Dorsolateral prefrontal cortex (tissue), 122 donors: ENCODE measurements at places on chromosomes 1 and 21.

GRCh38 chr1:109201123-109201703, 12.5 kb upstream of the SARS1 start:
- DNase-seq: peak; percentile 71

- no peak for DNase-seq
Observed at GRCh38 chr1:13451399-13451965, 41.2 kb downstream of the PRAMEF20 start.

- DNase-seq: no peak
Observed at GRCh38 chr1:187477535-187477934, 648.8 kb downstream of the PLA2G4A start.

DNA sequence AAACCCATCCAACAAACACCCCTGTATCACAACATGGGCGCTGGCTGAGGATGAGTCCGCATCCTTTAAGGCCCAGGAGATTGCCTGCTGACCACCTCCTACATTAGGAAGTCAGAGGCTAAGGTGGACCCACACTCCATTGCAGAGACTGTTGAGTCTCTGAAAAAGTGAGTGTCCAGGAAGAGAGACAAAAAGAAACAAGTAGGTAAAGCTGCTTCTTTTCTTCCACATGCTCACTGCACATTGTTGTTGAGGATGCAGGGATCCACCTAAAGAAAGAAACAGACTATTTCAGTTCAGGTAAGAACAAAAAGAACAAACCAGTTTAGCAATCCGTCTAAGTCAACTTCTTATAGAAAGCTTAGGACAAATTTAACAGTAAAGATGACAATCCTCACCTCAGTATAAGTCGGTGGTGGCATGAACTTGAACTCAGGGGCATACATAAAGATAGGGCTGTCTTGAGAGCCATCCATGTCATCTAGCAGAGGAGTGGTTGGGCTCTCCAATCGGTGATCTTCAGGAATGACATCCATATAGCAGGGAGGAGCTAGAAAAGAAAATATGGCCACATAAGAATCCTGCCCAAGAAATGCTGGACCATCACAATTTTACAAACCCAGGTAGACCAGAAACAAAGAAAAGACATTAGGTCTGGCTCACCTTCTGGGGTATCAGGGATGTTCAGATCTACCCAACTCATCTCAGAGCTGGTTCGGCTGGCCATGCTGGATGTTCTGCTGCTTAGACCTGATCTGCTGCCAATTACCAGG, 2.6 kb downstream of the TXNIP start:
- no peak for DNase-seq

DNA sequence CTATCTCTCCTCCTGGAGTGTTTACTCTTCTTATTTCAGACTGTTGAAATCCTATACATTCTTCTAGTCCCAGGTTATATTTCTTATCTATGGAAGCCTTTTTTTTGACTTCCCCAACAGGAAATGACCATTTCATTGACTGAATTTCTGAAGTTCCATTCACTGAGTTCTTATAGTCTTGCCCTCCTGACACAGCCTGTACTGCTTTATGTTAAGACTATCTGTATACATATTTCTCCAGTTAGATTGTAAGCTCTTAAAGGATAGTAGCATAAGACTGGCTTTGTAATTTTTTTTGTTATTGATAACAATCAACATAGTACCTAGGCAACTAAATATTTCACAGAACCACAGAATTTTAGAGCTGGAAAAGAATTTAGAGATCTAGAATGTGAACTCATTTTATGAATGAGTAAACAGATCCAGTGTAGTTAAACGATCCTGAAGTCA, 14.9 kb upstream of the MACF1 start:
- DNase-seq: no peak

- no peak for DNase-seq
Observed at GRCh38 chr1:213357403-213357802, 306.4 kb downstream of the RPS6KC1 start.

DNA sequence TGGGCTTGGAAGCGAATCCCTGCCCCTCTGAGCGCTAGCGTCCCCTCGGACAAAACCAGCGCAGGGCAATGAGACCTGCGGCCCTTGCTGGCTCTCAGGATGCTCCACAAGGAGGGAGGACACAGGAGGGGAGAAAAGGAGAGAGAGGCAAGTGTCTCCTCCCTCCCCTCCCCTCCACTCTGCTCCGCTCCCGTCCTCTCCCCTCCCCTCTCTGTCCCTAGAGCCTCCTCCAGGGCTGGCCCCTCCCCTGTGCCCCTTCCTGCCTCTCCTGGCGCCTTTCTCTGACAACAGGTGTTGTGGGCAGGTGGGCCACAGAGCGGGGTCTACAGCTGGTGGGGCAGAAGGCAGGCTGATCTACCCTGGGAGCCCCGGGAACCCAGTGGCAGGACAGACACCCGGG, 35.2 kb downstream of the TP73 start:
- no peak for DNase-seq

GRCh38 chr1:194161591-194161990, 975.2 kb upstream of the B3GALT2 start:
- DNase-seq: no peak

DNA sequence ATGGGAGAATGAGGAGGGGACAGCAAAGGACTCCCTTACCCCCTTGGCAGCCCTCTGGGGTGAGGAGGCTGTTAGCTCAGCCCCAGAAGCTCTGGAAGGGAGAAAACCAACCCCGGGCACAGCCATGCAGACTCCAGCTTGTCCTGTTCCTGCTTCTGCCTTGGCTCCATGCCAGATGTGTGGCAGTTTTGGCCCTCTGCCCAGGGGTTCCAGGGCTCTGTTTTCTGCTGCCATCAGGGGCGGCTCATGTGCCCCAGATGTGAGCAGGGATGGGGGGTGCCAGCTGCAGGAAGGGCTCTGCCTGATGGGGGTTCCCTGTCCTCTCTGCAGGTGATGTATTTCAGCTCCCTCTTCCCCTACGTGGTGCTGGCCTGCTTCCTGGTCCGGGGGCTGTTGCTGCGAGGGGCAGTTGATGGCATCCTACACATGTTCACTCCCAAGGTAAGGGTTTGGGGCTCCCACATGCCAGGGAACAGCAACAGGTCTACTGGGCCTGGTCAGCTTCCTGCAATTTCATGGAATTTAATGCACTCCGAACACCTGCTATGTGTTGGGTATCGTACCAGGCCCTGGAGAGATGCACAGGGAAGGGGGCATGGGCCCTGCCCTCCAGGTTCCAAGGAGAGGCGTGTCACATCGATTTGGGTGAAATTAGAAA, 26.1 kb downstream of the SLC6A17 start:
- peak; percentile 53 for DNase-seq

- no peak for DNase-seq
Observed at GRCh38 chr1:183842795-183843144, 37.9 kb downstream of the RGL1 start.

DNA sequence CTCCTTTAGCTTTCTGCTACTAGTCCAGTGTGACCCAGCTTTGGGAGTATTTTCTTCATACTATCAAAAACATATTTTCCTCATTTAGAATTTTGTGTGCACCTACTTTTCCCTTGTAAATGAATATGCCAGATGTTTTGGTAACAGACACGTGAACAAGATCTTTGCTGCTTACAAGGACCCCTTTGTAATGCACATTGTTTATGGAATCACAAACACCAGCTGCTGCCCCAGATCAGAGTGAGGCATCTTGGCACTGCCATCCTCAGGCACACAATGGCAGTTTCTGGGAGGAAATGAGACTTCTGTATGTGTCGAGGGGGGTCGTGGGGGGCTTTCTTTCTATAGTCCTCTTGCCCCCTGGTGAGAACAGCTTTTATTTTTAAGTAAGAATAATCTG, 115.7 kb downstream of the RGL1 start:
- peak; percentile 69 for DNase-seq

- no peak for DNase-seq
Observed at GRCh38 chr1:17699581-17699980, 55.6 kb upstream of the ACTL8 start.

DNA sequence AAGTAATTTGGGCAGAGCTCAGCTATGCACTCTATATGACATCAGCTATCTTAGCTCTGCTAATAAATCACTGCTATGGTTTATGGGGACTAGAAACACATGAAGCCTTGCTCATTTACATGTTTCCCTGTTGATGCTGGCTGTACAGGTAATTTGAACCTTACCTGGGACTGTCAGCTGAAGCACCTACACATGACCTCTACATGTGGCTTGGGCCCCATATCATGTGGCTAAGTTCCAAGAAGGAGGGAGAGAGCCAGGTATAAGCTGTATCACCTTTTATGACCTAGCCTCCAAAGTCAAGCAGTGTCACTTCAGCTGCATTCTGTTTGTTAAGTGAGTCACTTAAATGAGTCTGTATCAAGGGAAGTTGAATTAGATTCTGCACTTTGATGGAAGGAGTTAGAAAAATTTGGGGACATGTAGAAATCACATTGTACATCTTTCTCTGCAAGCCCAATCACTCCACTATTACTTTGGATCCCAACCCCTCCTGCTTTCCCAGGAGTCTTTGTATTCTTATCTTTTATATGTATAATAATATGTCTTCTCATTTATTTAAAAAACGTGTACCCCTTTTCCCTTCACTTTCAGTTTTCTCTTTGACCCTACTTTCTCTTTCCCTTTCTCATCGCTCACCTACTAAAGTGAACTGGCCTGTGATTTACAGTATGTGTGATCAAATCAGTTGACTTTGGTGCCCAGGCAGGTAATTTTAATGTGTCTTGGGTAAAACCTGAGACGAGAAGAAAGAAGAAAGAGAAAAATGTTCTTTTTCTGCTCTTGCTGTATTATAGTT, 53.4 kb upstream of the PRKACB start:
- DNase-seq: no peak

DNA sequence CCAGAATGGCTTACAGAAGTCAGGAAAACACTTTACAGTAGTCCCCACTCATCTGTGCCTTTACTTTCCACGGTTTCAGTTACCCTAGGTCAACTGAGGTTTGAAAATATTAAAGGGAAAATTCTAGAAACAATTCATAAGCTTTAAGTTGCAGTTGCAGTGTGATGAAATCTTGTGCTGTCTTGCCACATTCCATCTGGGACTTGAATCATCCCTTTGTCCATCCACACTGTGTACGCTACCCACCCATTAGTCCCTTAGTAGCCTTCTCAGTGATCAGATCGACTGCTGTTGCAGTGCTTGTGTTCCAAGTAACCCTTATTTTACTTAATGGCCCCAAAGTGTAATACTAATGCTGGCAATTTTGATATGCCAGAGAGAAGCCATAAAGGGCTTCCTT, 30.5 kb downstream of the ZCCHC17 start:
- no peak for DNase-seq

DNA sequence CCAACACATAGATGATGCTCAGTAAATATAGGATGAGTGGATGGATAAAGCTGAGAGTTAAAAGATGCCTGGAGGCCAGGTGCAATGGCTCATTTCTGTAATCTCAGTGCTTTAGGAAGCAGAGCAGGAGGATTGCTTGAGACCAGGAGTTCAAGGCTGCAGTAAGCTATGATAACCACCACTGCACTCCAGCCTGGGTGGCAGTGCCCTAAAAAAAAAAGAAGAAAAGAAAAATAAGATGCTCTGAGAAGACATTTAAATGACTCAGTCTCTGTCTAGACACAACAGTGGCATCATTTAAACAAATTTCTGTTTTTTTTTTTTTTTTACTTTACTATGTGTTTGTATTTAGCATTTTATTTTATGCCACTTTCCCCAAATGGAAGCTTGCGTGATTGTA, 25.3 kb upstream of the IL19 start:
- no peak for DNase-seq

DNA sequence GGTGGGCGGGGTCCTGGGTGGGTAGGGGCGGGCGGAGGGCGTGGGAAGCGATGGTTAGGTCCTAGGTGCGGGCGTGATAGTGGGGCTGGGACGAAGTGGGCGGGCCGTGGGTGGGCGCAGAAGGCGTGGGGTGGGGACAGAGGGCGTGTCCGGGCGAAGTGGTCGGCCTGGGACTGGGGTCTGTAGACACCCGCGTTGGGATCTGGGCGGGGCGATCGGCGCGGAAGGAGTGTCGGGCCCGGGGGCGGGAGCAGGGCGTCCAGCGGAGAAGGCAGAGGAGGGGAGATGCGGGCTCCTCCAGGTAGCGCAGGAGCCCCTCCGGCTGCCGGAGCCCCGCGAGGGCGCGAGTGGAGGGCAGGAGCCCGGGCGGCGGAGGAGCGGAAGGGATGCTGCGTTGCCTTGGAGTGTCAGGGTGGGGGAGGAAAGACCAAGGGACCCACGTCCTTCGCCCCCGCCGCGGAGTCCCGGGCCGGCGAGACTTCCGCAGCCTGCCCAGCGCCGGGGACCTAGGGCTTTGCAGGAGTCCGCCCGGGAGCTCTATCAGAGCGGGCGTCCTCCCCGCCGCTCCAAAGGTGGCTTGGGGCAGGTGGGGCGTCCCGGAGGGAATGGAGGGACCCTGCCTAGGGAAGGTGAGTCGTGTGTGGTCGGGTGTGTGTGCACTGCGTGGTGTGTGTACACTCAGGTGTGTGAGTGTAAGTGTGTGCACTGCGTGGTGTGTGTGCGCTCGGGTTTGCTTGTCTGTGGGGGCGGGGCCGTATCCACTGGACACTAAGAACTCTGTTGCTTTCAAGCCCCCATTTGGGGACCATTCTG, 27.0 kb upstream of the PRSS38 start:
- no peak for DNase-seq

DNA sequence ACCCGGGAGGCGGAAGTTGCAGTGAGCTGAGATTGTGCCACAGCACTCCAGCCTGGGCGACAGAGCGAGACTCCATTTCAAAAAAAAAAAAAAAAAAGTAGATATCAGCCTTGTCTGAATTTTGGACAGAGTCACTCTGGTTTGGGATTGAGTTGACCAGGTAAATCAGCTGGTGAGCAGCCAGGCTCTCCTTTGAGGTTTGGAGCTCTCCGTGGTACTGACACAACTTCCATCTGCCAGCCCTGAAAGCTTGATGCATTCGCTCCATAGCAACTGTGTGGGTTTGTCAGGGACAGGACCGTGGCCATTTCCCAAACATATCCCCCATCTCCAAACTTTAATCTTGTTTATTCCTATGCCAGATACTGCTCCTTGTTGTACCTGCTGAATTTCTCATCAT, 155.2 kb downstream of the DMRTA2 start:
- DNase-seq: no peak

DNA sequence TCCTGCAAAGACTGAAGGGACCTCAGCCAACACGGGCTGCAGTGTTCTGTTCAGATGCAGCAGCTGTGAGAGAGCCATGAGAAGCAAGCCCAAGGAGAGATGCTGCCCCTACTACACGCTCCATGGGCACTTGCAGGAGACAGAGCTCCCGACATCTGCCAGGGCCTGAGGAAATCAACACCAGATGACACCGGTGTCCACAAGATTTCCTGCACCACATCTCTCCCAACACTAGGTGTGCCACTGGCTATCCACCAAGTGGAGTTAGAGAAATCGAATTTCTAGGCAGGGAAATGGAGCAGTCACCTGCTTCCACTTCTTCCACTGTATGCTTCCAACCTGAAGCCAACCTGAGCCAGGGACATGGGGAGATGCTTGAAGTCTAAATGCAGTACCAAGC, 445.3 kb downstream of the RWDD3 start:
- DNase-seq: no peak

DNA sequence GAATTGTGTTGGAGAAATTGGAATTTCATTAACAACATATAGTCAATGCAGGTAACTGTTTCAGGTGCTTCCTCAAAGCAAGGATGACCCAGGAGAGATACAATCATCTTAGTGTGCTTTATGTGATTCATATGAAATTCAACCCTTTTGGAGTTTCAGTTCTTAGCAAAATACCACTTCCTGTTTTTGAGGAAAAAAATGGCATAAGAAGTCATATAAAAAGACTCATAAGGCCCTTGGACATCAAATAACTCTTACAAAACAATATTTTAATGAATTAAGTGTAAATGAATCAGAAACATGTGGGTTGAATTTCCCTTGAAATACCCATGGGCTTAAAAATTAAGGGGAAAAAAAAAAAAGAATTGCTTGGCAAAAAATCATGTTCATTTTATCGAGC, 926.6 kb downstream of the LTN1 start:
- no peak for DNase-seq

- DNase-seq: no peak
Observed at GRCh38 chr1:201136355-201137023, 9.5 kb upstream of the ASCL5 start.
